ENCODE measurements at places on chromosomes 5 and 9.

DNA sequence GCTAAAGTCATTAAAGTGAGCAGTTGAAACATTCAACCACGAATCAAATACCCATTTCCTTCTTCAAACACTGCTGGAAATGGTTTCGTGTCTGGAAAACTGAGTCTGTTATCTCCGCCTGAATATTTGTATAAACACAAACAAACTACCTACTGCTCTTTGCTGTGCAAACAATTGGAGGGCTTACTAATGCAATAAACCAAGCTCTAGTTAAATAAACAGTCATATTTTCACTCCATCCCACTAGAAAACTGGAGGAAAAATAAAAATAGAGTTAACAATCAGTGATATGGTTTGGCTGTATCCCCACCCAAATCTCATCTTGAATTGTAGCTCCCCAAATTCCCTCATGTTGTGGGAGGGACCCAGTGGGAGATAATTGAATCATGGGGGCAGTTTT is 397.6 kb downstream of the RASEF start:
- no peak for DNase-seq

GRCh38 chr5:65065001-65065511 is 296.3 kb downstream of the CWC27 start:
- no peak for DNase-seq

DNA sequence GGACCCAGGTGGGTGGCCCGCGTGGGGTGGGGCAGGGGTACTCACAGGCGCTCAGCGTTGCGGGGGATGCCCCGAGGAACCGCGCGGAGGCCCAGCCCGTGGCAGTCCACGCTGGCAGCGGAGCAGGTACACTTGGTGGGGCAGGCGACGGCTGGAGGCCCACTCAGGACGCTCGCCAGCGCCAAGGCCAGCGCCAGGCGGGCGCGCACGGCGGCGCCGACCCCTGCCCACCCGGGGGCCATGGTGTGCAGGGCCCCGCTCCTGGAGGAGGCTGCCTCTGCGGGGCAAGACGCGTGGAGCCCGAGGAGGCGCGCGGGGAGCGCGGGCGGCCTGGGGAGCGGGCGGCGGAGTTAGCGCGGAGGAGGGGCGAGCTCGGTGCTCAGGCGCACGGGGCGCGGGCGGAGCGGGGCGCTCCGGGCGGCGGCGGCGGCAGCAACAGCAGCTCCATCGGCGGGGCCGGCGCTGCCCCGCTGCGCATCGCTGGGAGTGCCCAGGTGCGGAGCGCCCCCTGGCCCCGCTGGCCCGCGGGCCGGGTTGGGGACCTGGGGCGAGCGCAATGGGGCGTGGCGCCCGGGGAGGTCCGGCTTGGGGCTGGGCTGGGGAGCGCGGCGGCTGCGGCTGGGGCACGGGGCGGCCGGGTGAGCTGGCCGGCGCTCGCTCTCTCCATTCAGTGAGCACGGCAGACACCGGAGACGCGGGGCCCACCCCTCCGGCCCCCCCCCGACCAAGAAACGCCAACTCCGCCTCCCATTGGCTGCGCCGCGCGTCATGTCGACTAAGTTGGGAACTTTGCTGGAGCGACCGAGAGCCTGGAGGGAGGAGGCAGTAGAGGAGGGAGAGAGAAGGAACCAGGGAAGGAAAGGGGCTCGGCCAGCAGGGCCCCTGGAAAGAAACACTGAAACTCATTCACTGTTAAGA is at the start of gene SLIT3:
TSS of gene SLIT3 (minus strand) at position 672 of the 918 bp plus-strand sequence. CDS start at position 242, 430 bp downstream.
- no peak for DNase-seq

GRCh38 chr5:143065185-143065965 is 295.2 kb downstream of the ARHGAP26 start:
- DNase-seq: no peak
